ENCODE measurements at places on chromosomes 12 and 14. TPM values are rescaled to one million over a fixed set of nuclear protein-coding genes. Genes with fewer than 3 reads are reported as not detected.

- no peaks in the 10 kb centered on the region for H3K27me3 ChIP-seq
- H3K4me3 ChIP-seq: no peak overlapping the region
- no peak for DNase-seq
- H3K27ac ChIP-seq: no peak overlapping the region
- H3K36me3 ChIP-seq: no peaks in the 10 kb centered on the region
Observed at GRCh38 chr14:99284254-99285004, 12.4 kb upstream of the BCL11B start.

DNA sequence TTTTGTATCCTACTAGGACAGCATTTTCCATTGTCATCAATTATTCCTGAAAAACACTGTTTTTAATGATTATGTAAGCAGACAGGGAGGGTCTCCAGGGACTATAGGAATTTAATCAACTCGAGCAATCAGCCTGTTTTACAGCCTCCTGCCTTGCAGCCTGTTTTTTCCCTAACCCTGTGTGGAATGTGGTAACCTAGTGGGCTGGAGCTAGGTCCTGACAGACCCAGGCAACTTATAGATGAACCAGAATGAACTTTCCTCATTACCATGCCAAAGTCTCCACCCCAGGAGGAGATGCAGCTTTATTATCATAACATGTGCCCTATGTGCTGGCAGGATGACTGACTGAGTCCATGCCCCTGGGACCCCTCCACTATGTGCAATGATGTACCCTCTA is 375.1 kb downstream of the BMP4 start:
- no peaks in the 10 kb centered on the region for H3K4me1 ChIP-seq
- DNase-seq: no peak
- H3K27me3 ChIP-seq: no peaks in the 10 kb centered on the region
- H3K4me3 ChIP-seq: no peak overlapping the region
- H3K27ac ChIP-seq: no peak overlapping the region

DNA sequence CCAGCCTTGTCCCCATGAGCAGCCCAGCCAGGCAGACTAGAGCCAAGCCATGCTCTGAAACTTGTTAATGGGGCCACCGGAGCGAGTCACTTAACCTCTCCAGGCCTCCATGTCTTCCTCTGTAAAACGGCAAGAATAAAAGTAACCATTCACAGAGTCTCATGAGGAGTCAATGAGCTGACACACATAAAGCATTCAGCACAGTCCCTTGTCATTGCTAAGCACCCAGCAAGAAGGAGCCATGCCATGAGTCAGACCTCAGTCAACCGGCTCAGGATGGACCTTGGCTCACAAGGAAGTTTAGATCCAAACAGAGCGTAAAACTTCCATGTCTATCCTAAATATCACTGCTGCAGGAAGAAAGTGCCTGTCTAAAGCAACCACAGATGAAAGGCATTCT is 10.6 kb downstream of the FICD start:
- H3K4me1 ChIP-seq: no peaks in the 10 kb centered on the region
- no peak for DNase-seq
- peaks cover 99% of the 10 kb centered on the region for H3K36me3 ChIP-seq
- H3K4me3 ChIP-seq: no peak overlapping the region
- no peaks in the 10 kb centered on the region for H3K27me3 ChIP-seq

The CLEC1A gene
- 8.3 TPM for total RNA-seq

- no peaks in the 10 kb centered on the region for H3K36me3 ChIP-seq
- no peaks in the 10 kb centered on the region for H3K4me1 ChIP-seq
- no peak for DNase-seq
- H3K27ac ChIP-seq: no peak overlapping the region
- no peak overlapping the region for H3K4me3 ChIP-seq
Observed at GRCh38 chr12:113505941-113506340, 34.3 kb upstream of the LHX5 start.

GRCh38 chr14:99322731-99323599 is 51.0 kb upstream of the BCL11B start:
- H3K4me1 ChIP-seq: no peaks in the 10 kb centered on the region
- peak; percentile 64 for DNase-seq
- no peak overlapping the region for H3K4me3 ChIP-seq
- no peak overlapping the region for H3K27ac ChIP-seq
- no peaks in the 10 kb centered on the region for H3K36me3 ChIP-seq

The PRB2 gene
- total RNA-seq: not detected

DNA sequence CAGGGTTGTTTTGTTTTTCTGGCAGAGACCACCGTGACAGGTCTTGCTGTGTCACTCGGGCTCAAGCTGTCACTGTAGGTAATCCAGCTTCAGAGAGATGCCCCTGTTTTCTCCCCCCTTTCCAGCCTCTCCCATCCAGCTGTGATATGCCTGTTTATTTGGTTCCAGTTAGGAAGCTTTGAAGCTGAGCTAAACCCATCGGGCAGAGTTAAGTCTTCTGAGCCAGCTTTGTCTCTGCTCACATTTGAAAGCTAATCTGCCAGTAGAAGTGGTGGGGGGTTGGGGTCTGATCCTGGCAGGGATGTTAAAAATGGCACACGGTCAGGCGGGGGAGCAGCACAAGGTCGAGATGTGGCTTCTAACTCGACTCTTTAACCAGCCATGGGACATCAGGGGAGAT is 130.0 kb downstream of the TSPAN9 start:
- no peak for DNase-seq
- no peaks in the 10 kb centered on the region for H3K36me3 ChIP-seq
- H3K4me1 ChIP-seq: peaks cover 21% of the 10 kb centered on the region
- no peaks in the 10 kb centered on the region for H3K27me3 ChIP-seq

DNA sequence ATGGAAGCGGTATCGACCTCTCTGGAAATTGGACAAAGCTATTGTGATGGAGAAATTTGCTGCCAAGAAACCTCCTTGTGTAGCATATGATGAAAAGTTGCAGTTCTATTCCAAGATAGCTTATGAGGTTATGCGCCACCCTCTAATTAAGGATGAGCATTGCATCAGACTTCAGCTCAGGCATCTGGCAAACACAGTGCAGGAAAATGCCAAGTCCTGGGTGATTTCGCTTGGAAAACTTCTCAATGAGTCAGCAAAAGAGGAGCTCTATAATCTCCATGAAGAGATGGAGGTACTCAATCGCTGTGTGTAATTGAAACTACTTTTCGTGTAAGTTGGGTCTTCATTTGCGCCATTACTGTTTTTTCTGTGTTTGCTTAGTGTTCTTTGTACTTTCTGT is 51.2 kb downstream of the DNAH10 start:
- no peak overlapping the region for H3K27ac ChIP-seq
- no peaks in the 10 kb centered on the region for H3K27me3 ChIP-seq
- DNase-seq: no peak
- no peak overlapping the region for H3K4me3 ChIP-seq

DNA sequence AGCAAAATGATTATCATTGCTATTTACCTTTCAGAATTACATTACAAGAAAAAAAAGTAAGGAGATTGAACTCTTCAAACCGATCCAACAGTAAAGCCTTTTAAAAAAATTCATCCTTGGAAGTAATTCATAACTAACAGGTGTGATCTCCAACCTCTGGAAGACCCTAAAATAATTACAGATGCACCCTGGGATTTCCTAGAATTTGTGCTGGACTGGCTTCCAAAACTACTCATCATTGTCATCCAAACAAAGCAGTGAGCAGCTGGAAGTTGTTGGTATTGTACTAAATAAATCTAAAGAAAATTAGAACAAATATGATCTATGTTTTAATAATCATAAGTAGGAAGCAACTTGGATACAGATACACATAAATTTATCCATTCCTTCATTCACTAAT is 1.9 kb upstream of the YBX3 start:
- peaks cover 27% of the 10 kb centered on the region for H3K4me1 ChIP-seq
- H3K27ac ChIP-seq: no peak overlapping the region
- no peaks in the 10 kb centered on the region for H3K27me3 ChIP-seq
- DNase-seq: no peak
- no peak overlapping the region for H3K4me3 ChIP-seq
- H3K36me3 ChIP-seq: no peaks in the 10 kb centered on the region

The OR11H12 gene
- total RNA-seq: not detected

The C12orf54 gene
- not detected for total RNA-seq

DNA sequence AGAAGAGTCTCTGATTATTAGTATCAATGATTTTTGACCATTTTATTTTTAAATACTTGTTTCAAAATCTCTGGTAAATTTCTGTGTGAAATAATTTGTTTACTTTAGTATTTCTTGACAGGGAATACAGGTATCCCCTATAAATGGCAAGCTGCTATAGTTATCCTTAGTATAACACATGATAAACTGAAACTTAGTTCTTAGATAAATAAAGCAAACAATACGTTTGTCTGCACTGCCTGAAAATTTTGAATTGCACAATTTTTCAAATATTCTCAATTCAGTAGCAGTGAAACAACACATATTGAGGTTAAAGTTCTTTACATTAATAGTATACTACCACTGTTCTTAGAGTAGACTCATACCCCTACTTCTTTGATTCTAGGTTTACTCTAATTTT is 26.9 kb downstream of the CNOT2 start:
- no peaks in the 10 kb centered on the region for H3K36me3 ChIP-seq
- H3K27ac ChIP-seq: no peak overlapping the region
- peaks cover 7% of the 10 kb centered on the region for H3K4me1 ChIP-seq
- no peaks in the 10 kb centered on the region for H3K27me3 ChIP-seq

DNA sequence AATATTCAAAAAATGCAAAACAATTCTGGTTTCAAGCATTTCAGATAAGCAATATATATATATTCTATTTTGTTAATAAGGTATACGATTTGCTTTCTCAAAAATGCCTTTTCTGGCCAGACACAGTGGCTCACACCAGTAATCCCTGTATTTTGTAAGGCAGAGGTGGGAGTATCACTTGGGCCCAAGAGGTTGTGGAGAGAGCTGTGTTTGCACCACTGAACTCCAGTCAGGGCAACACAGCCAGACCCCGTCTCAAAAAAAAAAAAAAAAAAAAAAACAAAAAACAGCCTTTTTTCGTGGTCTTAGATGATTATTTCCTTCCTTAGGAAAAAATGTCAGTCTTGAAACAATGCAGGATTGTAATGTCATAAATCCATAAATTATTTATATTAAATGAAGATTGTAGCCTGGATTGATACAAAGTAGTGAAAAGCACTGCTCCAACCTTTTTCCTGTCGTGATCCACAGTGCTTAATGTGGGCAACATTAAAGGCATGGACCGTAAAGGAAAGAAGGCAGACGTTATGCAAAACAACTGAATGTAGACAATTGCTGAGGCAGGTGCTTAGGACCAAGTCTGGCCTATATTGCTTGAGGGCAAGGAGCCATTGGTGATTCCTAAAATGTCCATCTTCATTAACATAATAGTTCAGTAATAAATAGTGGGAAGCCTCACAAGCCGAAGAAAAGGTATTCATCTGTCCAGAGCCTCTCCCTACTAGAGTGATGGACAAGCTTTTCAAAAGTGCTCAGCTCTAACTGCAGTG is 36.8 kb downstream of the RAD52 start:
- H3K36me3 ChIP-seq: peaks cover 93% of the 10 kb centered on the region
- H3K4me3 ChIP-seq: no peak overlapping the region
- no peak for DNase-seq
- no peak overlapping the region for H3K27ac ChIP-seq
- H3K4me1 ChIP-seq: no peaks in the 10 kb centered on the region
- H3K27me3 ChIP-seq: no peaks in the 10 kb centered on the region

GRCh38 chr12:56134897-56135296 is 6.8 kb downstream of the ESYT1 start:
- H3K27ac ChIP-seq: no peak overlapping the region
- no peak for DNase-seq
- H3K36me3 ChIP-seq: peaks cover 95% of the 10 kb centered on the region
- no peaks in the 10 kb centered on the region for H3K27me3 ChIP-seq
- no peak overlapping the region for H3K4me3 ChIP-seq
- H3K4me1 ChIP-seq: peaks cover 11% of the 10 kb centered on the region

- no peaks in the 10 kb centered on the region for H3K4me1 ChIP-seq
- H3K36me3 ChIP-seq: no peaks in the 10 kb centered on the region
Observed at GRCh38 chr14:78010688-78011087, 159.5 kb upstream of the NRXN3 start.

DNA sequence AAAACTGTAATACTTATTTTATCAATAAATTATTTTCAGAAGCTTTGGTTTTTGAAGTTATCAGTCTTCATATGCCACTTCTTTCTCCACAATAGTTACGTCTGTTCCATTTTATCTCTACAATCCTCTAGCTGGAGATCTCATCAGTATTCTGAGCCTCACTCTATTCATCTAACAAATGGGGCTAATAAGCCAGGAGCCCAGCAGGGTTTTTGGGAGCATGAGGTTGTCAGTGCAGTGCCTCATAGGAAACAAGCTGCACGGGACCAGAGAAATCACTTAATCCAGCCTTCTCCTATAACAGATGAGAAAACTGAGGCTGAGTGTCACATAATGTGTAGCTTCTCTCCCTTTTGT is 501.9 kb upstream of the RGS6 start:
- H3K27me3 ChIP-seq: no peaks in the 10 kb centered on the region
- no peaks in the 10 kb centered on the region for H3K36me3 ChIP-seq
- H3K4me3 ChIP-seq: no peak overlapping the region
- no peak overlapping the region for H3K27ac ChIP-seq
- no peak for DNase-seq

All from esophagus muscularis mucosa (tissue), 4 donors.